Left ventricle myocardium superior (tissue), 1 donor: ENCODE measurements at places on chromosomes 2 and 18. TPM values are rescaled to one million over a fixed set of nuclear protein-coding genes. Genes with fewer than 3 reads are reported as not detected.

DNA sequence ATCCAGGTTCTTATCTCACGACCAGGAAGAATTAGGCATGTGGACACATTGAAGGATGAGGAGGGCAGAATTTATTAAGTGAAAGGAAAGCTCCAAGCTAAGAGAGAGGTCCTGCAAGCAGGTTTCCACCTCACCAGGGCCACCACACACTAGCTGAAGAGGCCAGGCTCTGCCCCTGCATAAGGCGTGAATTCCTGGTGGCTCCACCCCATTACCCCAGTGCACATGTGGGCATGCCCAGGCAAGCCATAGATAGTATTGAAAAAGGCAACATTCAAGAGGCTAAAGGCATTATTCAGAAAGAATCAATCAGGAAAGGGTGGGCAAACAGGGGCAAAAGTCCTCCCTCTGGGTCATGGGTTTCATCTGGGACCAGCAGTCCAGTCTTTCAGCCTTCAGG is 30.9 kb upstream of the GRP start:
- DNase-seq: no peak

DNA sequence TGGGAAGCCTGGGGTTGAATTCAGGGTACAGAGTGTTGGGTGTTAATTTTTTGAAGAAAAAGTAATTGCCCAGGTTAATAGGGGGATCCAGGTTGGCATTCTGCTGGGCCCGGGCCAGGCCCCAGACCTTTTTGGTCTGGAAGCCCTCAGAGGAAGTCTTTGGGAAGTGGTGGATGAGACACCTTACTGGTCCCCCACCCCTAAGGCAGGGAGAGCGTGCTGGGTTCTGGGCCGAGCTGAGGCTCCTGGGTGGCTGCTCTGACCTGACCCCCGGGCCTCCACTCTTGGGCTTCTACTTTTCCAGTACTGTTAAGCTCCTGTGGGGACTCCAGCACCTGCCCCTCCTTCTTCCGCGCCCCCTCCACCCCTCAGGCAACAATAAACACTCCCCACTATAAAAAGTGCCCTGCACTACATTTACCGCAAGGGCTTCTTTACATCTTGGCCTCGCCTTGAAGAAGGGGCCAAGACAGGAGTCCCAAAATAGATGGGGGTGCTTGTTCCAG is 753 bp upstream of the HOXD3 start:
- no peak for DNase-seq

DNA sequence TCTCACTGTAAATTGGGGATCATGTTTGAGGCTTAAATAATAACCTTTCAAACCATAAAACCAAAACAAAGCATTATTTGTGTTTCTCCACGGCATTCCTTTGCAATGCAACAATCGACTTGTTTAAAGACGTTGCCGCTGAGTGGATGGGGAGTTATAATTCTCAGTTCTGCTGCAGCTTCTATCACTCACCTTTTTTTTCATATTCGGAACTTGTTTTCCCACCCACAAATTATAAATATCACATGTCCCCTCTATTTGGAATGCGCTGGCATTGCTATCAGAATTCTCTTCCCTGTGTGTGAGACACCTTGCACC is 372.8 kb upstream of the SMIM21 start:
- no peak for DNase-seq

- no peak for DNase-seq
Measured at GRCh38 chr2:73343992-73344391, 41.6 kb upstream of the ALMS1 start.

The BARD1 gene
- total RNA-seq: 11.0 TPM

The MEP1B gene
- not detected for total RNA-seq

The TMEM37 gene
- 2.9 TPM for total RNA-seq

The EIF5B gene
- 89.4 TPM for total RNA-seq
